ENCODE measurements at places on chromosomes 7 and 10. TPM values are rescaled to one million over a fixed set of nuclear protein-coding genes. Genes with fewer than 3 reads are reported as not detected.

- no peak for DNase-seq
These were observed 188.3 kb downstream of the MAD1L1 start for GRCh38 chr7:2044311-2044882.

GRCh38 chr7:74461970-74462706 lies 8.4 kb downstream of the GTF2IRD1 start:
- no peak for DNase-seq

DNA sequence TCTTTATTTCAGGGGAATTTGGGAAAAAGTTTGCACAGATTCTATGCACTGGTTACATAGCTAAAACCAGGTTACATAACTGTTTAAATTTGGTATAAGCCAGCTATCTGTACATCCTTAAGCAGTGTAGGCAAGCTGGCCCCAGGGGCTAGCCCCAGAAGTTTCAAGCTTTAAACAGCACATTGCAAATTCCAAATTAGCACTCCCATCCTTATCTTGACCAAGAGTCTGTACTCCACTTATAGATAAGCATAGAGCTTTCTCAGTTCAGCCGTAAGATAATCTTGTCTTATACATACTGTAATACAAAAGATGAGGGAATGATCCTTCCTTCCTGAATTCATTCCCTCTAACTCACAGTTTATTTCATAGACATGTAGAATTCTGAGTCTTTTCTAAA lies 109.3 kb downstream of the SPAG6 start:
- DNase-seq = no peak

DNA sequence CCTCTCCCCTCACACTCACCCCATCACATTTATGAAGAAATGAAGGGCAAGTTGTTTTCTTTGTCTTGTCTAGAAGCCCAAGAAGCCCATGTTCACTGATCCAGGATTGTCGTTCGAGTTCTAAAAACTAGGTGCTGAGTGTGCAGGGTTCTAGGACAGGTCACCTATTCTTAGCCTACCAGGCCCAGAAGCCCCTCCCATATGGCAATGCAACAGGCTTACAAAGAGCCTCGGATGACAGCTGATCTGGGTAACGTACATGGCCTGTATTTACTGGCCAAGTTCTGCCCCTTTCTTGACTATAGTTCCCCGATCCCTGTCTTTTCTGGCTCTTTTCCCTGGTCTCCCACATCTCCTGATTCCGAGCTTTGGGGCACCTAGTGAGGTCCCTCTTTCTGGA lies 160.9 kb downstream of the FZD1 start:
- no peak for DNase-seq

DNA sequence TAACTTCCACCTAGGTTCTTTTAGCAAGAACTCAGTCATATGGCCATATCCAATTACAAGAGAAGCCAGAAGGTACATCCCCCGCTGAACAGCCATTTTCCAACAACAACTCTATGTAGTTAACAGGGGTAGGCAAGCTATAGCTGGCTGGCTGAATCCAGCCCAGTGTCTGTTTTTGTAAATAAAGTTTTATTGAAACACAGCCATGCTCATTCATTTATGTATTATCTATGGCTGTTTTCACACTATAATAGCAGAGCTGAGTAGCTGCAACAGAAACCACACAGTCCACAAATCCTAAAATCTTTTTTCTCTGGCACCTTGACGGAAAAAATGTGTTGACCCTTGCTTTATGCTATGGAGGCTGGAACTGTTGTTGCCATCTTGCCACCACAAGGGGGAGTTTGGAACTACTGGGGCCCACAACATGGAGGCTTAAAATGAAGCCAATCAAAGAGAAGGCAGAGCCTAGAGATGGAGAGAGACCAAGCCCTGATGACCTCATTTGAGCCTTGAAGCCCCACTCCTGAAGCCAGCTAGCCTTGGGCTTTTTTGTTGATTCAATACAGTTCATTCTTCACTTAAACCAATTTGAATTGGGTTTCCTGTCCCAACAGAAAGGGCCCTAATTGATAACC lies 33.3 kb upstream of the XPNPEP1 start:
- DNase-seq = no peak

DNA sequence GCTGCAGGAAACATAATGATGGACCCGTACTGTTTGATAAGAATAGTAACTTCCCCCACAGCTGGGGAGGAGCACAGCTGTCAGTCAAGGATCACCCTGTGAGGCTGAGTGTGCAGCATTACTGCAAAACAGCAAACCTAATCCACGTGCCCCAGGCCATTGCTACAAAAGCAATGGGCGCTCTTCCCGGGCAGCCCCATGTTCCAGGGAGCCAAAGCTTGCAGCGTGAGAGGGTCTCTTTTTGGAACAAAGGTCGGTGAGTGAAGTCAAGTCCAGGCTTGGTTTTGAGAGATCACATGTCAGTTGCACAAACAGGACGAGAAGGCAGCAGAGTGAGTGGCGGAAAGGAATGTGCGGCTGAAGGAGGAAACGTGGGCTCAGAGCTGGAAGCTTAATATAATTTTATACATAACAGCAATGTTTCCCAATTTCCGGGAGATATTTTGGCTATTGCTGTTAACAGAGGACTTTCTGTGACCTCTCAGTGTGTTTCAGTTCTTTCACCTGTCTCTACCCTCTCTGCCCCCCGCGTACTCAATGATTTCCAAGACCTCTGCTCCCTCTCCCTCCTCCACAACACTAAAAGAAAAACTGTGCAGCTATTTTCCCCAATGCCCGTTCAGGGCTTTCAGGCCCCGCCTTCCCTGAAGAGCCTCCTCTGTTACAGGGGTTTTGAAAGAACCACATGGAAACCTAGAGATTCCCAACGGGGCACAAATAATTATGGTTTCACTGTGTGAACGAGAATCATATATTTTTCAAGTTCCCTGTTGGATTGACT lies 128.9 kb downstream of the MTPAP start:
- no peak for DNase-seq

Gene OR6V1
- total RNA-seq = not detected

GRCh38 chr7:7812112-7812511 lies 93.7 kb upstream of the RPA3 start:
- DNase-seq = no peak

- DNase-seq = peak; percentile 84
These were observed 1.2 kb upstream of the ZMIZ1 start for GRCh38 chr10:79067241-79068202.

DNA sequence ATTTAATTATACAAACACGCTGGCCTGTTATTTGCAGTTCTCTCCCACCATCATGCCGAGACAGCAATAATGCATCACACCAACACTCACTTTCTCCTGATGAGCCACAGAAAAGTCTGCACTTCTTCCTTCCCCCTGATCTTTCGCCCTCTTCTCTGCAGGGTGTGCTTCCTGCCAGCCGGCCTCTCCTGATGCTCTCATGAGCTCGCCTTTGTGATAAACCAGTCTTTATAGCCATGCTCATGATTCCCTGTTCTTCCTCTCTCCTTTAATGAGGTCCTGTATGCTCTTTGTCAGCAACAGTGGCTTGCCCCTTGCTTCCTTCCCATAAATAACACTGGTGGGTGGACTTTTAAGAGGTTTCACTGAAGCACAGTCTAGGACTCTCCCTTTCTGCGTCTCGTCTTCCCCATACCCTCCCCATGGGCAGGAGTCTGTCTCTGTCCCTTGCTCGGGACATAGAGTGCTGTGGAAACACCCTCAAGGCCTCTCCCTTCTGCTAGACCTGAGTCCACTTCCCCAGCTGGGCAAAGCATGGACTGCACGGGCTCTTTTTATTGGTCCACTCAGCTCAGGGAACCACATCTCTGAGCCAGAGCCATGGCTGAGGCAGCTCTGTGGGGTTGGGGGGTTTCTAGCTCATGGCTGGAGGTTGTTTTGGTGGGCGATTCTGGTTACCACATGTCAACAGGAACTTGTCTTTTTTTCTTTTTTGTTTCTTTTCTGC lies 133.9 kb downstream of the C10orf105 start:
- DNase-seq = no peak

- no peak for DNase-seq
These were observed 106.9 kb downstream of the ZNF467 start for GRCh38 chr7:149666360-149666945.

GRCh38 chr10:111200505-111201186 lies 123.8 kb downstream of the ADRA2A start:
- DNase-seq = no peak

Gene HOXA9
- not detected for total RNA-seq

Gene PKD2L1
- 0.62 TPM for total RNA-seq

- DNase-seq = no peak
These were observed 39.0 kb upstream of the EMX2 start for GRCh38 chr10:117503244-117504205.

- no peak for DNase-seq
These were observed 83.9 kb upstream of the SDK1 start for GRCh38 chr7:3217166-3217565.

DNA sequence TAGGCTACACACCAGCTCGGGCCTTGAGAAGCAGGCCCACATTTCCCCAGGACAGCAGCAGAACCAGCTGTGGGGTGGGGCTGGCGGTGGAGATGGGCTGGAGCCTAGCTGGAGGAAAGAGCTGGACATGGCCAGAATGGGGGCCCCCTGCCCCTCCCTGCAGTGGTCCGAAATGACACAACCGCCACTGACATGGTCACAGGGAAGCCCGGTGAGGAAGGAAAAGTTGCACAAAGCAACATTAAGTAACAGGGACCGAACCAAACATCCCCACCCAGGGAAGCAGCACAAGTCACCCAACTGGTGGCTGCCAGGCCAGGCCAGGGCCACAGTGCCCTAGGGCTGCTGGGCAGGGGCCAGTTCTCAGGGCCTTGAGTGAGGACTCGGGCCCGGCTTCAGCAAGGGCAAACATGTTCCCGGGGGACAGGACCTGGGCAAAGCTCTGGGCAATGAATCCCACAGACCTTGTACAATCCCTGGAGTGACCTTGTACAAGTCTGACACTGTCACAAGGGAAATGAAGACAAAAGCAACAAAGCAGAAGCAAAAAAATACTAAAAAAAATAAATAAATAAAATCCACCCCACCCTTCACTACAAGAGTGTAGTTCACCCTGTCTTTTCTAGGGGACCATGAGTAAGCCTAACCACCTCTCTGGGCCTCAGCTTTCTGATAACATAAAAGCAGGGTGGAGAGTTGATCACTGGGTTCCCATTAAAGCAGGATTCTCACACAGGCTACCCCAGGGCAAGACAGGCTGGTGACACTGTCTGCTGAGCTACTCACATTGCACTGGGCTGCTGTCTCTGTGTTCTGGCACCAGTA lies 33.0 kb downstream of the PSAP start:
- no peak for DNase-seq

GRCh38 chr7:75945297-75946168 lies 30.6 kb downstream of the POR start:
- no peak for DNase-seq

Gene HYAL4
- total RNA-seq = not detected
